ENCODE measurements at places on chromosomes 12 and 14.
A peak's percentile ranks its signal among the peaks of the same experiment; 100 is the strongest.

DNA sequence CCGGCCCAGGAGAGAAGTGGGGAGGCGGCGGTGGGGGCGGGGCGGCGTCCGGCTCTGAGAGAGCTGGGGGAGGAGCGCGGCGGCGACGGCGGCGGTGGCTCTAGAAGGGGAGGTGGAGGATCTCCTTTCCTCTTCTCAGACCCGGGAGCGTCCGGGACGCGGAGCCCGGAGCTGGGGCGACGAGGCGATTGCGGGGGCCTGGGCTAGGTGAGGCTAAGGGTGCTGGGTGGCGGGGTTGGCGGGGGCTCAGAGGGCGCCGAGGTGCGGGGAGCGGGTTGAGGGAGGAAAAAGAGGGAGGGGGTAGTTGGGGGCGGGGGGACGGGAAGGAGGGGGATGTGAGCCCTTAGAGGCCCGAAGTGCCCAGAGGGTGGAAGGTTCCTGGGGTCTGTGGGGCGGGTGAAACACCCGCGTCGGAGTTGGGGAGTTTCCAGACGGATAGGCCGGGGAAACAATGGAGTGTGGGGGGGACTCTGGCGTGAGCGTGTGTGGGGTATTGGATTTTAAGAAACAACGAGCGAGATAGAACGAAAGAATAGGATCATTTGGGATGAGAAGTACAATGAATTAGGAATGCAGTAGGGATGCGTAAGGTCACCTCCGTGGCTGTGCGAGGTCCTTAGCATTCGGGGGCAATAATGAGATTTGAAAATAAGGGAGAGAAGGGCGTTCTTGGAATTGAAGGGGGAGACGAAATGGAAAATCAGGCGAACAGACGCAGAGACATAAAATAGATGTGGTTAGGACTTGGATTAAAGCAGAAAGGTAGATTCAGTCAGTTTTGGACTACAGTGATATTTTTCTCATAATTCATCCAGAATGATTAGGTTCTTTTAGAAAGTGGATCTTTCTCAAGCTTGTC lies at the start of gene SPATS2:
Gene SPATS2, plus strand, starts transcription at position 82 of the 859 bp plus-strand sequence. CDS start 93,551 bp downstream, outside the sequence.
- no peak for DNase-seq

GRCh38 chr12:93889516-93890212 lies 212.5 kb downstream of the CRADD start:
- peak; percentile 36 for DNase-seq

- DNase-seq, result no peak
Measured at GRCh38 chr14:56241461-56241860, 123.2 kb downstream of the PELI2 start.

DNA sequence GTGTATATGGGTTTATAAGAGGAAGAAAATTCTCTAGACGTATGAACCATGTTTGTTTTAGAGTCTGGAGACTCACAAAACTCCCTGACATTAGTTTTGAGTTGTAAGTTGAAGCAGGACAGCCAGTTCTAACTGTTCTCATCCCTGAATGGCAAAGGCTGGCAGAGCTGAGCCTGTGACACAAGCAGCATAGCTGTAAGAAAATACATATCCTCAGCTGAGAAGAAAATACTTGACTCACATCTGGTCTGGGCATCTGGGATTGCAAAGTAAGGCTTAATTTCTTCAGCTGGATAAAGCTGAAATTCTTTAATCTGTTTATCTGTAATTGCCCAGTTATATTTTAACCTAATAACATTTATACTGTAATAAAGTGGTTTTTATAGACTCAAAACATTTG lies 156.3 kb downstream of the PELI2 start:
- DNase-seq, result no peak

GRCh38 chr12:26555139-26555538 lies 277.9 kb downstream of the ITPR2 start:
- no peak for DNase-seq

GRCh38 chr12:38123566-38124246 lies 192.9 kb upstream of the ALG10B start:
- no peak for DNase-seq

DNA sequence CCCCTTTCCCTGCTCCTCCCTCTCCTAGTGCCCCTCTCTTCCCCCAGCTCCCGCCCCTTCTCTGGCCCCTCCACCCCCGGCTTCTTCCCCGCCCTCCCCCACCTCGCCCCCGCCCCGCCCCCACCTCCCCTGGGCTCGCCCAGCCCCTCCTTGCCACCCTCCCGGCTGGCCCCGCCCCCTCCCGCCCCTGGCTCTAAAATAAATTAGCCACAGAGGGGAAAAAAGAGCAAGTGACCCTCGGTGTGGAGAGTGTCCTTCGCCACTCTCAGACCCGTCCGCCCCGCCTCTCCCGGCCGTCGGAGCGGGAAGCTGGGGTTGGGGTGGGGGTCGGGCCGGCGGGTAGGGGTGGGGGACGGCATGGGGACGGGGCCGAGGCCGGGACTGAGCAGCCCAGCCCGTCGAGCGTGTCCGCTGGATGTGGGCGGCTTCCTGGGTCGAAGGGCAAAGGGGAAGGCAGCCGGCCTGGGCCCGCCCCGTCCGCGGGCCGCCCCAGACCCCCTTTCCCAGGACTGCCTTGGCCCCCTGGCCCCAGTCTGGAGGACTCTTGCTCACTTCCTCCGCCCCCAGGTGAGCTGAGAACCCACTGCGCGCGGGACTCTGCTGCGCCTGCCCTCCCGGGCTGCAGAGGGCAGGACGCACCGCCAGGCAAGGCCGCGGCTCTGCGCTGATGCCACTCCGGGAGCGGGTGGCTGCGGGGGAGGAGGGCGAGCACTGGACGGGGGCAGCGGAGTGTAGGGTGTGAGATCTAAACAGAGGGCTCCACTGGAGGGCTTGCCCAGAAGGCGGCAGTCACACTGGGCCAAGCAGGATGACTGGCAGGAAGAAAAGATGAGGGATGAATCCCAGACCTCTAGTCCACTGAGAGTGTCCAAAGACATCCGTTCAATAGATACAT lies 570 bp upstream of the FIGNL2 start:
- DNase-seq, result no peak

DNA sequence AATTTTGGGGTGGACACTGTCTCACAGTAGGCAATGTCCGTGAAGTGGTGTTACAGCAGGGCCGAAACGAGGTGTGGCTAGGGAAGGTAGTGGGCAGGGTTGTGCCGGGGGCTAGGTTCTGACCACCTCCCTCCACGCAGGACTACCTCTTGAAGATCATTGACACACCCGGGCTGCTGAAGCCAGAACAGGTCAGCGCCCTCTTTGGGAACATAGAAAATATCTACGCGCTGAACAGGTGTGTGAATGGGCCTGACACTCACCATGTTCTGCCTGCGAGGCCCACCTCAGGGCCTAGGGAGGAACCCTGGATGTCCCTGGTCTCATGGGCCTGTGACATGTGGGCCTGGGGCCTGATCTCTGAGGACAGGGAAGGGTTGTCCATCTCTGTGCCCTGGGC lies 24.6 kb downstream of the PLEKHG3 start:
- no peak for DNase-seq

GRCh38 chr12:131499160-131499863 lies 211.6 kb upstream of the SFSWAP start:
- DNase-seq, result no peak

- DNase-seq, result no peak
Measured at GRCh38 chr14:59086241-59086882, 102.1 kb upstream of the DAAM1 start.

DNA sequence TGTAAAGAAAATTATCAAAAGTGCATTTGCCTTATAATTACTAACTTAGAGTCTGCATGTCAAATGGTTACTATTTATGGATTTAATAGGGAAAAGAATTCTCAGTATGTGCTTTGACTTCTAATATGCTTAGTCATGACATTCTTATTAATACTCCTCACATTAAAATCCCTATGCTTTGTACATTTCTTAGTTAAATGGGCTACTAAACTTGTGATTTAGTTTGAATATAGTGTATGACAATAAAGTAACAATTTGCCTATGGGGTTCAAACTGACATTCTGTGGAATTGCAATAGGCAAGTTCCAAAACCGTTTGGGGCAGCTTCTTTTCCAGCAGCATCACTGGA lies 361.9 kb upstream of the TMTC1 start:
- no peak for DNase-seq

DNA sequence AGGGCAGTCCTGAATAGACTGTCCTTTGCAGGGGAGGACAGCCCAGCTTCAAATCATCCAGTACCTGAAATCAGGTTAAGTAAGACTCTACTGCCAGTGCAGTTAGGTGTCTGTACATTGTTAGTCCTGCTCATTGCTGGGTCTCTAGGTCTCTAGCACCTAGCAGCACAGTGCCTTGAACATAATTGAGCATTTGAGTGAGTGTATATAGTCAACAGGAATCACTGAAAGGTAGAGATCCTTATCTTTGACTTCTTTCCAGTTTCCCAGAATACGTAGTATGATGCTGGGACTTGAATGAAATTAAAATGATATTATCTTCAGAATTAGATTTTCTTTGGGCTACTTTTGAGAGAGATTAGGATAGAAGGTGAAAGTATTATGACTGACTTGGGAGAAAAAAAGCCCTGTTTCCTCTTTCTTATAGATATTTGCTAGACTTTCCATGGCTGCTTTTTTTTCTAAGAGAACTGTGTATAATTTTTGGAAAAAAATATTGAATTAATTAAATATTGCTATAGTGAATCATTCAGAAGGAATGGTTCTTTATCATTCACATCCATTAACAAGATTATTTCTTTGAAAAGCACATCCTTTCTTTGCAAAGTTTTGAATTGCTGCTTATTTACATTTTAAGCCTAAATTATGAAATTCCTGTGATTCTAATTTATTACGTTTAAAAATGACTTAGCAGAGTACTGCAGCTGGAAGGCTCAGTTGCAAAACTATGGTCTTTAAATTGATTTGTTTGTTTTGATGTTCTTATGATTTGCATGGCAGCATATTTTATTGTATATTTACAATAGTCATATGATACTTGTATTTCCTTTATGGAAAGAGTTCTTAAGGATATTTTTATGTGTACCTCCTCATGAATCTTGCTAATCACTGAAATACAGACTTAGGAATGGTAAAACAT lies 51.6 kb downstream of the PPP4R4 start:
- no peak for DNase-seq

DNA sequence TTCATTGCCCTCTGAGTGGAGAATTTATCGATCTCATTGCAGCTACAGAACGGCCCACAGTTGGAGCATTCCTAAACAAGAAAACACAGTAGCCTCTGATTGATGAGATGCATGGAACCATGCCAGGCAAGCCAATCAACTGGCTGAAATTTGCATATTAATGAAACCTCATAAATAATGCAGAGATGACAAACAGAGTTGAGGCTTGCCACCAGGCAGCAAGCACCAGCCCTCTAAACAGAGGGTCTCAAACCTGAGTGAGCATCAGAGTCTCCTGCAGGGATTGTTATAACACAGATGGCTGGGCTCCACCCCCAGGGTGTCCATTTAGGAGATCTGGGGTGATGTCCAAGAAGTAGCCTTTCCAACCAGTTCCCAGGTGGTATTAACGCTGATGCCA lies 60.9 kb upstream of the CMKLR1 start:
- DNase-seq, result no peak

DNA sequence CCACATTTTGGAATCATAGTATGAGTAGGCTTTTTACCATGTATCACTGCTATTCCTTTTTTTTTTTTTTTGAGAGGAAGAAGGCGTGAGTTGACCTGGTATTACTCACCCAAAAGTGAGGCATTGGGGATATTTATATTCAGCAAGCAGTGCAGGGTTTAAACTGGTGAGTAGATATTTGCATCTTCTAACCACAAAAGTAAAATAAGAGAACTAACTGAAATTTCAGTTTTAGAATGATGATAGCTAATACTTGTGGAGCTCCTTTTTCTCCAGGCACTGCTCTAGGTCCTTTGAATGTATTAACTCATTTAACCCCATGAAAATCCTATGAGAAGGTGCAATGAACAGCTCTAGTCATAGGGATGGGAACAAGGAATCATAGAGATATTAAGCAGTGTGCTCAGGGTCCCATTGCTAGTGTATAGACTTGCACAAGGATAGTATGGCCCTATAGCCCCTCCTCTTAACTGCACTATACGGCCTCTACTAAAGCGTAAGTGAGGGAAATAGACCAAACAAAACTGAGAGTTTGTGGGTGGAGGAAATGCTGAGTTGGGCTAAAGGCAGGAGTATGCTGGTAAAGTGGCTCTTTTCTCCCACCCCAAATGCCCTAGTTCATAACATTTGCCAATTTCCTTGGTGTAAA lies 104.3 kb upstream of the MAX start:
- DNase-seq, result no peak
